CD4-positive, alpha-beta T cell treated with Interleukin-4 for 4 hours (primary cell): ENCODE measurements at places on chromosomes 1 and 21.

GRCh38 chr1:229190057-229190575 lies 80.8 kb upstream of the RAB4A start:
- DNase-seq = no peak

- no peak for DNase-seq
Observed at GRCh38 chr21:39675993-39676661, 63.4 kb downstream of the B3GALT5 start.

- DNase-seq = no peak
Observed at GRCh38 chr21:36035381-36035791, 24.9 kb downstream of the SETD4 start.

DNA sequence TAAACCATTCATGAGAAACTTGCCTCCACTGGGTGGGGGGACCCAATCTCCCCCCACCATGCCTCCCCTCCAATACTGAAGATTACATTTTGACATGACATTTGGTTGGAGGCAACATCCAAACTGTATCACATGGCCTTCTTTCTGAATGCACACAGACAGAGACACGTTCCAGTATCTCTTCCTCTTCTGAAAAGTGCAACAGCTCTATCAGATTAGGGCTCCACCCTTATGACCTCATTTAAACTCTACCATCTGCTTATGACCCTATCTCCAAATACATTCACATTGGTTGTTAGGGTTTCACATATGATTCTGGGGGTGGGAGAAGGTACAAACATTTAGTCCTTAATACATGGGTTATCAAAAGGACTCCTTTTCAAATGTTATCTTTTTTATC lies 481.8 kb upstream of the NFIA start:
- no peak for DNase-seq

GRCh38 chr1:201038186-201038876 lies 14.8 kb upstream of the KIF21B start:
- no peak for DNase-seq

GRCh38 chr1:15360700-15361099 lies 49.0 kb upstream of the EFHD2 start:
- DNase-seq = no peak

DNA sequence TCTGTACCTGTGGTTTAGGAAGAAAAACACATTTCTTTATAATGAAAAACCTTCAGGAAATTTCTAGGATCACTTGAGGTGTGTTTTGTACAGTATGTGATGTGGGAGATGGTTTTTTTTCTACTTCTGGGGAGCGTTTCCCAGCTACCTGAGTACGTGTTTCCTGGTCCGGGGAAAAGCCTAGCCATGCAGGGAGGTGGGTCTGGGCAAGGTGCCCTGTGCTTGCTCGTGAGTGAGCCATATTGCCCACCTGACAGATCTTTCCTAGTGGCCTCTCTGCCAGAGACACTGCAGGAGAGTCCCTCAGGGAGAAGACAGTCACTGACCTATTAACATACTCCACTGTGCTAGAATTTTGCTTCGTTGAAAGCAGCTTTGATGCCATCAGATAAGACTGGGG lies 41.3 kb downstream of the TRPM2 start:
- no peak for DNase-seq

DNA sequence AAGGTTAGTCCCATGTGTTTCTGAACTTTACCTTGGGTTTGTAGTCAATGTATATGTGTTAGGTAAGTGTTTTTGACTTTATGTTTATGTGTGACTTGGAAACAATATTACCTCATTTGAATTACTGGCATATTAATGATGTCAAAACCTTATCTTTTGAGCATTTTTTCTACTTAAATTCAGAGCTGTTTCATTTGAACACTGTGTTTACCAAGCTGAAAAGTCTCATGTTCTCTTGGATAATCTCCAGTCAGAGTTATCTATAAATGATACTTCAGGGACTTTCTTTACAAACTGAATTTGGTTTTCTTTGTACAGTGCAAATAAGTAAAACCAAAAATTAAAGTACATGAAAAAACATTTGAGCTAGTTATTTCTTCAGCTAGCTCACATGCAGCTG lies 30.0 kb downstream of the ADAMTS1 start:
- DNase-seq = no peak

- peak; percentile 78 for DNase-seq
Observed at GRCh38 chr21:33434770-33435360, 31.7 kb downstream of the IFNGR2 start.

DNA sequence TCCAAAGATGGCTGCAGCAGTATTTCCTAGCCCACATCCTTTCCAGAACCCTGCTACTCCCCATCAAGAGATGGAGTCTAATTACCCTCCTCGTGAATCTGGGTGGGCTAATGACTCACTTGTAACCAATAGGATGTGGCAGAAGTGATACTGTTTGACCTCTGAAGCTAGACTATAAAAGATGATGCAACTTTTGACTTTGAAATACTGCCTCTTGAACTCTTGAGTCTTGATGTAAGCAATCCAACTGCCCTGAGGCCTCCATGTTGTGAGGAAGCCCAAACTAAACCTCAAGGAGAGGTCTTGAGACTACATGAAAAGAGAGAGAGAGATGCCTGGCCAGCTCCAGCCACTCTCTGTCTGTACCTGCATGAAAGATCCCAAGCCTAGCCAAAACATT lies 29.5 kb downstream of the LMO4 start:
- no peak for DNase-seq

- DNase-seq = no peak
Observed at GRCh38 chr21:45388011-45388521, 16.9 kb upstream of the COL18A1 start.
